NCI-H446 treated with DMSO at 0.1 percent for 48 hours (cell line): ENCODE measurements at places on chromosomes 5 and 9.

GRCh38 chr9:78725503-78725902, 428.6 kb downstream of the PSAT1 start:
- DNase-seq = no peak

DNA sequence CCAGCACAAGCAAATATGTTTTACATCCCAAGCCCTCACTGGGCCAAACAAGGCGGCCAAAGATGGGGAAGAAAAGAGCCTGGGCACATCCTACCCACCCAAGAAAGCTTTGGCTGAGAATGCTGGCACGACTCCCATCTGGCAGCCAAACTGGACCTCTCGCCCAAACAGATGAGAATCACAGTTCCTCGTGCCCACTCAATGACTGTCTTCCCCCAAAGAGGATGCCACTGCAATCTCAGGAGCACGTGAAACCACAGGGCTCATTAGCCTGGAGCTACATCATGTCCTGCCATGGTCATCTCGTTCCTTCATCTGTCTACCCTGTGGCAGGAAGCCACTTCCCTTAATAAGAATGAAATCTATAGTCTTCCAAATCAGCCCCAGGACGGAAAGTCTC, 536.8 kb downstream of the BNC2 start:
- DNase-seq = peak; percentile 74

GRCh38 chr5:146592352-146592751, 76.4 kb upstream of the GPR151 start:
- DNase-seq = no peak

- no peak for DNase-seq
These were observed 75.9 kb downstream of the DAP start for GRCh38 chr5:10685115-10685521.

GRCh38 chr5:79886925-79887655, 104.0 kb downstream of the MTX3 start:
- DNase-seq = no peak

DNA sequence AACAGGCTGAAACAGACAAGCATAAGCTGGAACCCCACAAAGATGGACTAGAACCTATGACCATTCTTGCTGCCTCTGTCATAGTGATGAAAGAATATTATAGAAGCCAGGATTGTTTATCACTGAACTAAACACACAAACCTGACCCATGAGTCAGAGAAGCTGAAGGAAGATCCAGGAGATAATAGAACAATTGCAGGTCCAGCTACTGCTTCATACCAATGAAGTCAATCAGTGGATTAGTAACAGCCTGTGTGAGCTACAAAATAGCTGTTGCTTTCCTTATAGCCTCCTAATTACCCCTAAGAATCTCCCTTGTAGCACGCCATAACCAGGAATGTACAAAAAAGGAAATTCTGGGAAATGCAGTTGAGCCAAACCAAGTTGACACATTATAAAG, 459.9 kb upstream of the ZNF462 start:
- no peak for DNase-seq

- DNase-seq = no peak
These were observed 27.1 kb downstream of the ABCA1 start for GRCh38 chr9:104900871-104901270.

DNA sequence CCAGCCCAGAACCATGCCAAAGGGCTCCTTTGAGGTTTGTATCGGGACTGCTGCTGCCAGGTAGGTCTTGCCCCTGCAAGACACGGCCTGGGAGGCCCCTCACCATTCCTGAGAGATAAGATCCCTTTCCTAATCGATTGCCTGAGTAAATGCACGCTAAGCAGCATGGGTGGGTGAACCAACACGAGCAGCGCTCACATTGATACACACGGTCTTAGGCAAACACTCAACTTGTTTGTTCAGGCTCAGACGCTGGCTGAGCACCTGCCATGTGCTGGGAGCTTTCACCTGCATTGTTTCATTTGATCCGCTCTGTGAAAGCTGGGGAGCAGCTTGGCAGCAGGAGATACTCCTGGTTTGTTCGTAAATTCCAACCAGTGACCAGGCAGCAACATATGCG, 76.9 kb upstream of the NEURL1B start:
- no peak for DNase-seq

DNA sequence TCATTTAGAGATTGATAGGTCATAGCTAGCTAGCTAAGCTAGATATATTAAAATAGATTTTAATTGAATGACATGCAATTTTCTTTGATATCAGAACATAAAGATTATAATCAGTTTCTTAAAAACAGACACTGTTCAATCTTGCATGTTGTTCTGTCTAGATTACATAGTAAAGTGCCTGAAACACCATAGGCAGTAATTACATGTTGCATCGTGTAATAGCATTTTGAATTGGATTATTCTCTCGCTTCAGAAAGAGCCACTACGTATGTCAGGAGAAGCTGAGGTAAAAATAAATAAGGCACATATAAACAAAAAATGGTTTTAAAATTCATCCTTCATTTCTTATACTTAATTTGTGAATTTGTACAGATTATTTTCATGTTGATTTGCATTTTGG, 148.0 kb upstream of the CDH12 start:
- DNase-seq = no peak
